ENCODE measurements at places on chromosomes 5 and 9. TPM values are rescaled to one million over a fixed set of nuclear protein-coding genes. Genes with fewer than 3 reads are reported as not detected.

DNA sequence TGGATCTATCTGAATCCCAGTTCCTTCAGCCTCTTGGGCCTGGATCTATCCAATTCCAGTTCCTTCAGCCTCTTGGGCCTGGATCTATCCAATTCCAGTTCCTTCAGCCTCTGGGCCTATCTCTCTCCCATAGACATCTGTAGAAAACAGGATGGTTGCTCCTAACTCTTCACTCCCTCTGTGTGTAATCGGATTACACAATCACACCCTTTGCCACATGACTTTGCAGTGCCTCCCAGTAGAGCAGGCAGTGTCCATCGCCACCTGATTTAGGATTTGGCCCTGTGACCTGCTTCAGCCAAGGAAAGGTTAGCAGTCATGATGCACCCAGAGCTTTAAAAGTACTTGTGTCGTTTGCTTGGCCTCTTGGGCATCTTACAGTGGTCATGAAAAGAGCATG lies 56.7 kb downstream of the LHX2 start:
- DNase-seq: no peak

DNA sequence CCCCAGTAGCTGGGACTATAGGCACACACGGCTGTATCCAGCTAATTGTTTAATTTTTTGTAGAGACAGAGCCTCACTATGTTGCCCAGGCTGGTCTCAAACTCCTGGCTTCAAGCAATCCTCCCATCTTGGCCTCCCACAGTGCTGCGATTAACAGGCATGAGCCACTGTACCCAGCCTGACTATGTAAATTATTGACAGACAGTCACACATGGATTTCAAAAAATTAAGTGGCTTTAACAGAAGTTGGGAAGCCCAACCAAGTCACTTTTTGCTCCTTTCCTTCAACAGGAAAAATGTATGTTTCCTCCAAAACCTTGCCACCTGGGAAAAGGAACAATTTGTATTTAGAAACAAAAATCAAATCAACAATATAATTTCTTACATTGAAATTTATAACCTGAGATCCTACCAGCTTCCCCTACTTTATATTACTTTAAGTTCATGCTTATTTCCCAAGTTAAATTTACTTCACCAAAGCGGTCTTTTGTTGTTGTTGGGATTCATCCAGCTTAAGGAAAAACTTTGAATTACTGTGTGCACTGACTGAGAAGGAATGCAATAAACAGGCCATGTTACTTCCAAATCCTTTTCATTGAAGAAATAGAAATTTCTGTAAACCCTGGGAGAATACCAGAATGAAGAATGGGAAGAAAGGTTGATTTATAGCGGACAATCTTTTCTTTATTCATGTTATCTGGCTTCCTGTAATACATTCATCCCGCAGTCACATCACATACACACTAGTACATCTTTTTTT lies 8.6 kb downstream of the PCA3 start:
- no peak for DNase-seq

- DNase-seq: no peak
Measured at GRCh38 chr5:130706696-130707095, 458.4 kb downstream of the HINT1 start.

Gene SLC28A3
- not detected for polyA plus RNA-seq

Gene PCSK1
- not detected for polyA plus RNA-seq

Gene PRRC2B
- 37.5 TPM for polyA plus RNA-seq
